ENCODE measurements at places on chromosomes 16 and 17.

- DNase-seq: no peak
These were observed 37.4 kb downstream of the CLEC16A start for GRCh38 chr16:10981697-10982216.

DNA sequence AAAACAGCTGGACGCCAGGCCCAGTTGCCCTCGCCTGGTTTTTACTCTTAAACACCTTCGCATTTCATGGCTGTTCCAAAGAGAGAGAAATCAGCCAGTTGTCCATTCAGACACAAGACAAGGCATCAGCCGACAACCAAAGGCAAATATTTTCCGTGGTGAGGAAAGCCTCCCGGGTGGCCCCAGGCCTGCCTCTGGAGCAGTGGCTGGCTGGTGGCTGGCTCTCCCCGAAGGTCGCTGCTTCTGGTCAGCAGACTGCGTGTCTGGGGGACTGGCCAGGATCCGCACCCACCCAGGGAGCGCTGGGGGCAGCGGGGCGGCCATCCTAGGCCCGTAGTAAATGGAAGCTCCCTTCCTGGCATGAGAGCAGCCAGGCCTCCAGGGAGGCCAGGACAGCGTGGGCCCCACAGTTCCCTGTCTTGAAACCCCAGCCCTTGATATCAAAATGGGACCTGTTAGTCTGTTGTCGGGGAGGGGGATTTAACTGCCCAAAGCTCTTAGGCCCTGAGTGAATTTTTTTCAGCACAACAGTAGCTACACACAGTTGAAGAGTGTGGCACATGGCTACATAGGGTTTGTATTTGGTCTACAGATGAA lies 57.7 kb downstream of the SREBF1 start:
- no peak for DNase-seq

DNA sequence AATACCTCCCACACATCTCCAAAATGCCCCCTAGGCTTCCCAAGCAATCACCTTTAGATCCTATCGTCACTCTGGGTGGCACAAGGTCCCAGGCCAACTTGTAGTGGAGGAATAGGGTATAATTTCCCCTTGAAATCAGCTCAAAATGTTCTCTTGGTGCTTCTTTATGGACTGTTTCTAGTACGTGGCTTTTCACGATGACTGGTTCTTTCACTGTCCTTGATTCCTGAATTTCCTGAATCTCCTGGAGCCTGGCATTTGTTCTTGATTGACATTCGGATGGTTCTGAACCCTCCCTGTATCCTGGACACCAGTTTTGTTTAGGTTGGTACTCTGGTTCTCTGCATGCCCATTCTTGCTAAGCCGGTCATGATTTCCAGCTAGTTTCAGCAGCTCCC lies 6.9 kb upstream of the VPS53 start:
- no peak for DNase-seq

DNA sequence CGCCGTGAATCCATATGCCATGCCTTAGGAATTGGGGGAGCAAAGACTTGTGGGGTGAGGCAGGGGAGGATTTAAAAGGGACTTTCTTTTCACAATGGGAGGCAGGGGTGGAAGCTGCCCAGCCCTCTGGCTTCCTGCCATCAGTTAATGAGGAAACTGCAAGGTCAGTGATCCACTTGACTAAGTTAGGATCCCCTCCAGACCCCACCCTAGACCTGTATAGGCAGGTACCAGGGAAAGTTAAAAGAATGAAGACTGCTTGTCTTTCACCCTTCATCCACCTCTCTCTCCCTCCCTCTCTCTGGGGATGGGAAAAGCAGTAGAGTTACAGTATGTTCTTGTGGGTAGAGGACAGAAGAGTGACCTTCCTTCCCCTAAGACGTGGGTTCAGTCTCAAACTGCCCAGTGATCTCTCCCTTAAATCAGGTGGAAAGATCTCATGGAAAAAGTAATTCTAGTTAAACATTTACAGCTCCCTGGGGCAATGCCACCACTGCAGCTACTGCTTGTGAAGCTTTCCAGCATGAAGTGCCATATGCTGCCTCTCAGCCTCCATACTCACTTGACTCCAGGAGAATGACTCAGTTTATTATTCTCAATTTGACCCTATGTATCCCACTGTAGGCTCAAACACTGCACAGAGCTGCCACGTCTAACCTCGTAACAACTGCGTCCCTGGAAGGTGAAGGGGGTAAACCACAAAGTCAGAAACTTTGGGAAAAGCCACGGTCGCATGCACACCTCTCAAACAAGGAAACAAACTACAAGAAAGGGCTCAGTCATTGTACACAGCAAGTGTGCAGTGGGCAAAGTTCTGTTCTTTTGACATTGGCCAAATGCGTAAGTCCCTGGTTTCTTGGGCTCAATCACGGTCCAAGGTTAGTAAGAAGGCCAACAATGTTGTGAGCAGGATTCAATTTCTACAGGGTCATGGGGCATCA lies 1.2 kb downstream of the COA3 start:
- DNase-seq: peak; percentile 97

DNA sequence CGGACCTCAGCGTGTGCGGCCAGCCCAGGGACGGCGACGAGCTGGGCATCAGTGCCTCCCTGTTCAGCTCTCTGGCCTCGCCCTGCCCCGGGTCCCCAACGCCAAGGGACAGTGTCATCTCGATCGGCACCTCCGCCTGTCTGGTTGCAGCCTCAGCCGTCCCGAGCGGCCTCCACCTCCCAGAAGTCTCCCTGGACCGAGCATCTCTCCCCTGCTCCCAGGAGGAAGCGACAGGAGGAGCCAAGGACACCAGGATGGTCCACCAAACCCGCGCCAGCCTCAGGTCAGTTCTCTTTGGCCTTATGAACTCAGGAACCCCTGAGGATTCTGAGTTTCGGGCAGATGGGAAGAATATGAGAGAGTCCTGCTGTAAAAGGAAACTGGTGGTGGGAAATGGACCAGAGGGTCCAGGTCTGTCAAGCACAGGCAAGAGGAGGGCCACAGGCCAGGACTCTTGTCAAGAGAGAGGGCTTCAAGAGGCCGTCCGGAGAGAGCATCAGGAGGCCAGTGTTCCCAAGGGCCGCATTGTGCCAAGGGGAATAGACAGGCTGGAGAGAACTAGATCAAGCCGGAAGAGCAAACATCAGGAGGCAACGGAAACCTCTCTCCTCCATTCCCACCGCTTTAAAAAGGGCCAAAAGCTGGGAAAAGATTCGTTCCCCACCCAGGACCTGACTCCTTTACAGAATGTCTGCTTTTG lies 825 bp downstream of the HASPIN start:
- DNase-seq: no peak

DNA sequence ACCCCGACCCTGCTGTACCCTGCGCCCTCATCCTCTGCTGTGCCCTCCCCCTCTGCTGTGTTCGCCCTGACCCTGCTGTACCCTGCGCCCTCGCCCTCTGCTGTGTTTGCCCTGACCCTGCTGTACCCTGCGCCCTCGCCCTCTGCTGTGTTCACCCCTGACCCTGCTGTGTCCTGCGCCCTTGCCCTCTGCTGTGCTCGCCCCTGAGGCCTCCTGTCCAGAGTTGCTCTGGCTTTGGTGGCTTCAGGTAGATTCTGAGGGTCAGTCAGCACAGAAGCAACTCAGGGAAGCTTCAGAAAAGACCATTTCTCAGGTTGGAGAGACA lies 11.5 kb downstream of the ZNF276 start:
- no peak for DNase-seq

- DNase-seq: no peak
These were observed 20.9 kb downstream of the MRC2 start for GRCh38 chr17:62648251-62648955.

GRCh38 chr16:58280146-58280845 lies 14.5 kb downstream of the PRSS54 start:
- DNase-seq: no peak

DNA sequence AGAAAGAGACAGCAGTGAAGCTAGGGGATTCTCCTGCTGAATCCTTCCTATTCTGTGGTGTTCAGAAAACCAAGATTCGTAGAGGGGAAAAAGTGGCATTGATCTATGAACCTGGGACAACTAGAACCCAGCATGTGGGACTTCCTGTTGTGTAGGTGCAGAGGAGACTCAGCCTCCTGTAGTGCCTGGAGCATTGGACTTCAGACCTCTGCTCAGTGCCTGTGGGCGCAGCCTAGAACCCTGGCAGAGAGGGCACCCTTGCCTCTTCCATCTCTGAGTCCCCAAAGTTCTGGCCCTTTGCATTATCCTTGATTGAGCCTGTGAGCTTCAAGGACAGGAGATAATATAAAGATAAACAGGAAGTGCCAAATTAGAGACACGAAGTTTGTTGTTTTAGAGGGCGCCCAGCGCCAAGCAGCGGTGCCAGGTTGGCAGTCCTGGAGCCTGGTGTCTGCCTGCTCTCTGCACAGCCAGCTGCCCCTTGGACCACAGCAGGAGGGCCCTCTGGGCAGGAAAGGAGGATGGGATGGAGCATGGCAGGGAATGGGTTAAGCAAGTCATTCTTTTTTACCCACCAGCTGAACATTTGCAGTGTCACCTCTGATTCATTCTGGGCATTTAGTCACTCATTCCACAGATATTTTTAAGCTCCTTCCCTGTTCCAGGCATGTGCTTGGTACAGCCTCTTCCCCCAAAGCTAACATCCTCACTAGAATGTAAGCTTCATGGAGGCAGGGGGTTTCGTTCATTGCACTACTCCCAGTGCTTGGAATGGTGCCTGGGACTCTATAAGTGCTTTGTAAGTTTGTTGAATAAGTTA lies 11.9 kb upstream of the SP6 start:
- peak; percentile 87 for DNase-seq

DNA sequence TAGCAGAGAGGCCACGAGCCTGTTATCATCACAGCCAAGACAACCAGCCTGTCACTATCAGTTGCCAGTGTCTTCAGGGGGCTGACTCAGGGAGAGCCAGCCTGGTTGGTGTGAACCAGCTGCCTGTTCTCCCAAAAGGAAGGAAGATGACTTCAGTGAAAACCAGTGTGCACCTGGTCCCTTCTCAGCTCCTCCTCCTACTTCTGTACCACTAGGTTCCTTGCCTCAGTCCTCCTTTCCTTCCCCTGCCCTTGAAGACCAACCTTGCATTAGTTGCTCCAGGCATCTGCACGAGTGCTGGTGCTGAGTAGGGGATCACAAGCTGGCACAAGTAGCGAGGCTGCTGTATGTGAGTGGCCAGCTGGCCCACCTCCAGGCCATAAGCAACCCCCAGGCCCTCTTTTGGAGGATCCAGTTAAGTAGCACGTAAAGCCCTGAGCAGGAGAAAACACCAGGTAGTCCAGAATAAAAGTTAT lies 8.5 kb downstream of the TUBG1 start:
- no peak for DNase-seq

DNA sequence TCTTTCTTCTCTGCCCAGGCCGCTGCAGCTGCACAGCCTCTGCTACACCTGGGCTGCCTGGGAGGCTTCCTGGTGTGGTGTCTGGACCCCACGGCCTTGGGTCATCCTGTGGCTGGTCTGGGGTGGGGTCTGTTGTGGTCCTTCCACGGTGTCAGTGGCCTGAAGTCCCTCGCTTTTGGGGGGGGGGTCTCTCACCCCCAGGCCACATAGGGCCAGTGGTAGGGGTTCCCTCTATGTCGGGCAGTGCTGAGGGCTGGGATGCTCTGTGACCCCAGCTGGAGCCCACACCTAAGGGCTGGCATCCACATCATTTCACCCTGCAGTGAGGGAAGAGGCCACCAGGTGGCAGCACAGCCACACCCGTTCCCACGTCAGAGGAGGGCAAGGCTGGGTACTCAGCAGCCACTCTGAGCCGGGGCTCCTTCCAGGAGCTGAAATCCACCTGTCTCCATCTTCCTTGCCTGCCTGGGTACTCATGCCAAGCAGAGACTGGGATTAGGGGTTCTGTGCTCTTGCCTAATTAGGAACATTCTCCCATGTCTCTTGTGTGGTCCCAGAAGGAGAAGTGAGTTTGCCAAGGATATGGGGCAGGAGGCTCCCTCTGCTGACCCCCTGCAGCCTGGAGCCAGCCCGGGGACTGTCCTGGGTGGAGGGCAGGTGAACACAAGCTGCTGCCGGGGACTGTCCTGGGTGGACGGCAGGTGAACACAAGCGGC lies 13.0 kb downstream of the ENGASE start:
- DNase-seq: peak; percentile 17

DNA sequence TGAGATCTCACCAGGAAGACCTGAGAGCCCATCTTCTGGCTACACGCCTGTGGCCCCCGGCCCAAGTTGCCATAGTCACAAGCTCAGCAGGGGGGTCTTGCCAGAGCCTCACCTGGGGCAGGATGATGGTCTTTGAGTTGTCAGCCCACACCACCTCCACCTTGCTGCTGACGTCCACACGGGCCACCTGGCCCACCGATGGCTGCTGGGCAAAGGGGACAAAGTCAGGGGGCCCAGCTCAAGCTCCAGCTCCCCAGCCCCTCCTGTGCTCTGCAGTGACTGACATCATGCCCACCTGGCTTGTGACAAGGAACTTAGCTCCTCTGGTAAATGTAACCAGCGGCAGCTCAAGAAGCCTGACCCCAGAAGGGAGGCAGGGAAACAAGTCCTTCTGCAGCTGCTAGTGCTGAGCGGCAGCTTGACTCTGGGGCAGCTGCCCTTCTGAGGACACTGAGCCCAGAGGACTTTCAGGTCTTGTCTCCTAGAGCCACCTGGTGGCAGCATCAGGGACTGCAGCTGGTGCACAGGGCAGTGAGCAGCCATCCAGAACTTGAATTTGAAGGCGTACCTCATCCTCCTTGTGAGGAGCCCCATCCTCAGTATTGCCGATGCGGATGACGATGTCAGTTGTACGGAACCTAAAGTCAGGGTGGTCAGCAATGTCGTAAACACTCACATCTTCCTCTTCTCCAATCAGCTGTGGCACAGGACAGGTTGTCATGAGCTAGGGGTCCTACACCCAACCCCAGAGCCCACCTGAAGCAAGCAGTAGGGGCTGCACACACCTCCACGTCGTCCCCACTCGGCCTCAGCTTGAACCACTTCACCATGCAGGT lies 13.5 kb downstream of the SPHK1 start:
- DNase-seq: peak; percentile 75

DNA sequence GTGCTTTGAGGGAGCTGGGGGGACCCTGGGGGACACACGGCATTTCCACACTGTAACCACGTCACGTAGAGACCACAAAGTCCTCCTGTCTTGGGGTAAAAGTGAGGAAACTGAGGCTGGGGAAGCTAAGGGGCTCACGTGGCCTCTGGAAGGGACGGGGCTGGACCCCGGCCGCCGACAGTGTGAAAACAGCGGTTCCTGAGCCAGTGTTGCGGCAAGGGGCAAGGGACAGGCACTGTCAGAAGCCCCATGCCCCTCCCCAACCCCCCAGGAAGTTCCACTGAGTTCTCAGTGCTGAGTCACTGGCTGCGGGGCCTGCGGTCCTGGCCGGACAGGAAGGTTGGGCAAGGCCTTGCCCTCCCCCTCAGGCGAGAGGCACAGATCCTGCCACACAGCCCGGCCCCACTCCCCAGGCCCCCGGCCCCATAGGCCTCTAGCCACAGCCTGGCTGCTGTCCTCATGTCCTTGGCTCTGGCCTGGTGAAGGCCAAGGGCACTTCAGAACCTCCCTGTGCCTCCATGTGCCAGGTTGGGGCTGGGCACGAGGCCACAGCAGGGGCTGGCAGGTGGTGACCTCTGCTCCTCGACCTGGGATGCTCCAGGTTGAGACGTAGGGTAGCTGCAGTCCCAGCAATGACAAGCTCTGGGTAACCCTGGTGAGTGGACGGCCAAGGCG lies 5.0 kb upstream of the CCDC57 start:
- peak; percentile 81 for DNase-seq

- no peak for DNase-seq
These were observed 30.5 kb downstream of the GPT2 start for GRCh38 chr16:46914556-46915201.

Data from renal cortical epithelial cell (primary cell).